ENCODE measurements at places on chromosomes 5 and 9. TPM values are rescaled to one million over a fixed set of nuclear protein-coding genes. Genes with fewer than 3 reads are reported as not detected.

Gene ARL14EPL
- not detected for total RNA-seq

Gene GPSM1
- 58.2 TPM for total RNA-seq

Gene BAAT
- total RNA-seq: not detected

- peaks cover 8% of the 10 kb centered on the region for H3K36me3 ChIP-seq
- no peak overlapping the region for H3K27ac ChIP-seq
- H3K27me3 ChIP-seq: peaks cover 2% of the 10 kb centered on the region
- no peak overlapping the region for H3K4me3 ChIP-seq
- no peak for DNase-seq
These were observed 13.0 kb downstream of the SEPTIN8 start for GRCh38 chr5:132764051-132764450.

DNA sequence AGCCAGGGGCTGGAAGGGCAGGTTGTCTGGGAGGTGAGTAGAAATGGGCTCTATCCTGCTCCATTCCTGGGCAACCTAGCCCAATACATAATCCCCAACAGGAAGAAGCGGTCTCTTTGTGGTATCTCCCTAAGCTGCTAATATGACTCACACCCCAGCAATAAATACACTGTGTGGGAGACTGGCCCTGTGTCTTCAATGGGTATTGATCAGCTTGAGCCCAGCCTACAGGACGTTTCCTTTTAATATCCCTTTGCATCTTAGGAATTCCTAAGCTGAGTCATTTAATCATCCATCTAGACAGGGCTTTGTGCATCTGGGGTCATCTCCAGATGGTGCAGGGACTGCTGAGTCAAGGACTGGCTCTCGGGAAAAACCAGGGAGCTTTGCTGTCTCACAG lies 207.0 kb upstream of the PANK3 start:
- no peak overlapping the region for H3K27ac ChIP-seq
- peaks cover 6% of the 10 kb centered on the region for H3K27me3 ChIP-seq
- DNase-seq: no peak
- H3K36me3 ChIP-seq: no peaks in the 10 kb centered on the region
- H3K4me1 ChIP-seq: peaks cover 5% of the 10 kb centered on the region
- peak overlapping the region; percentile 24 for H3K4me3 ChIP-seq

GRCh38 chr9:135100725-135101410 lies 13.4 kb downstream of the OLFM1 start:
- H3K36me3 ChIP-seq: no peaks in the 10 kb centered on the region
- peaks cover 12% of the 10 kb centered on the region for H3K27me3 ChIP-seq
- no peak for DNase-seq

DNA sequence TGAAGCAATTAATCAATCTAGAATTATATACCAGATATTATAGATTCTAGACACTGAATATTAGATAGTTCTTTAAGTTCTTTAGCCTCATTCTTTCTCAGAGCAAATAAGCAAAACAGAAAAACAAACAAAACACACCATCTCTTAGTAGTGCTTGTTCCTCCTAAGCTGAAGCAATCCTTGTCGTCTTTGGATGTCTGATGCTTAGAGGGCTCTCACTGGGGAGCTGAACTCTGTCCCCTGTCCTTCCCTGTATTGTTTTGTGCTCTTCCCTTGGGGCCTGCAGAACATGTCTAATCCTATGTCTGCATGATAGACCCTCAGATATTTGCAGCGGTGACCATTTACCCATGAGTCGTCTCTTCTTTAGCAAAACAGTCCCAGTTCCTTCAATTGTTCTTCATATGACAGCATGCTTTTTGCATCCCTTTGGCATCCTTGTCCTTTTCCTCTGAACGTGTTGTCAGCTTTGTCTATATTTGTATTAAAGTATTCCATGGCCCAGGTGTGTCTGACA lies 114.3 kb downstream of the ARHGEF28 start:
- no peak overlapping the region for H3K27ac ChIP-seq
- H3K4me1 ChIP-seq: peaks cover 21% of the 10 kb centered on the region
- H3K36me3 ChIP-seq: peaks cover 6% of the 10 kb centered on the region
- H3K27me3 ChIP-seq: peaks cover 2% of the 10 kb centered on the region

GRCh38 chr9:97535771-97536170 lies 34.3 kb downstream of the TMOD1 start:
- H3K4me1 ChIP-seq: peaks cover 10% of the 10 kb centered on the region
- H3K27ac ChIP-seq: no peak overlapping the region
- H3K27me3 ChIP-seq: peaks cover 25% of the 10 kb centered on the region
- no peak for DNase-seq

DNA sequence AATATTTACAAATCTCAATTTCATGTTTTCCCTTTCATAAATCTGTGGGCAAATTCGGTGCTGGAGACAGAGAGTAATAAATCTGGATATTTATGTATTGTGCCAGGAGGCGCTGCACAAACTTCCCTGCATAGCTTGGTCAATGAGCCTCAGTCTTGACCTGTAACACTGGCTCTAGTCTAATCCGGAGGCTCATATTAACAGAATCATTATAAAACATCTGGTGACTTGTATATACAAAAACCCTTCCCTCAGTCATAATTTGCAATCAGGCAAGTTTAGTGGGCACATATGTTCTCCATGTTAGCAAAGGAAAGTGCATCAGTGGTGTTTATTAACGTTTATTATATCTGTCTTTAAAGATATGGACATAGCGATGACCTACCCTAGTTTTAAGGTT lies 104.0 kb upstream of the BNC2 start:
- H3K4me3 ChIP-seq: no peak overlapping the region
- H3K4me1 ChIP-seq: no peaks in the 10 kb centered on the region
- H3K36me3 ChIP-seq: peaks cover 12% of the 10 kb centered on the region
- H3K27me3 ChIP-seq: no peaks in the 10 kb centered on the region
- DNase-seq: no peak
- no peak overlapping the region for H3K27ac ChIP-seq

- no peak overlapping the region for H3K4me3 ChIP-seq
- H3K36me3 ChIP-seq: no peaks in the 10 kb centered on the region
- peaks cover 43% of the 10 kb centered on the region for H3K27me3 ChIP-seq
- no peak overlapping the region for H3K27ac ChIP-seq
These were observed 13.3 kb upstream of the NKD2 start for GRCh38 chr5:995318-995717.

- peak overlapping the region; percentile 99 for H3K27ac ChIP-seq
- H3K4me3 ChIP-seq: peak overlapping the region; percentile 95
- peak; percentile 36 for DNase-seq
- H3K36me3 ChIP-seq: peaks cover 28% of the 10 kb centered on the region
These were observed 733 bp downstream of the HSPA4 start for GRCh38 chr5:133052317-133053175.

DNA sequence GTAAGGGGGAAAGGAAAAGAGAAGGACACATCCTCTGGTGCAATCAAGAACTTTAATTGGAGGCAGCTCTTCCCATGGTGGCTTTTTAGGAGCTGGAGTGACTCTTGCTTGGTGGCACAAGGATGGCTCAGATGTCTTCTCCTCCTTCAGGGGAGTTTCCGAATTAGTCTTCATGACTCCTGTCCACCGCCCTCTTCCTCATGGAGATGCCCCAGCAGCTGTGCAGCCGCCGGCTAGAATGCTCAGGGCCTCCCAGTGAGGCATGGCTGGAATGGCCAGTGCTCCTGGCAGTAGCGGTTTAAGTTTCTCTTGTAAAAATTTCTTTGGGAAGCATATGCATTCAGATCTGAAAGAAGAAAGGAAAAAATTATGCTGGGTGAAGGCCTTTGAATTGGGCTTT lies 8.8 kb upstream of the TEX53 start:
- H3K27ac ChIP-seq: no peak overlapping the region
- H3K4me3 ChIP-seq: no peak overlapping the region
